ENCODE measurements at places on chromosomes 1 and 21.

- DNase-seq: no peak
These were observed 51.7 kb downstream of the SLC37A1 start for GRCh38 chr21:42565206-42565810.

GRCh38 chr1:234505769-234506102, 26.8 kb upstream of the TARBP1 start:
- DNase-seq: no peak

- DNase-seq: no peak
These were observed 4.3 kb downstream of the SERTAD4 start for GRCh38 chr1:210236840-210237409.

DNA sequence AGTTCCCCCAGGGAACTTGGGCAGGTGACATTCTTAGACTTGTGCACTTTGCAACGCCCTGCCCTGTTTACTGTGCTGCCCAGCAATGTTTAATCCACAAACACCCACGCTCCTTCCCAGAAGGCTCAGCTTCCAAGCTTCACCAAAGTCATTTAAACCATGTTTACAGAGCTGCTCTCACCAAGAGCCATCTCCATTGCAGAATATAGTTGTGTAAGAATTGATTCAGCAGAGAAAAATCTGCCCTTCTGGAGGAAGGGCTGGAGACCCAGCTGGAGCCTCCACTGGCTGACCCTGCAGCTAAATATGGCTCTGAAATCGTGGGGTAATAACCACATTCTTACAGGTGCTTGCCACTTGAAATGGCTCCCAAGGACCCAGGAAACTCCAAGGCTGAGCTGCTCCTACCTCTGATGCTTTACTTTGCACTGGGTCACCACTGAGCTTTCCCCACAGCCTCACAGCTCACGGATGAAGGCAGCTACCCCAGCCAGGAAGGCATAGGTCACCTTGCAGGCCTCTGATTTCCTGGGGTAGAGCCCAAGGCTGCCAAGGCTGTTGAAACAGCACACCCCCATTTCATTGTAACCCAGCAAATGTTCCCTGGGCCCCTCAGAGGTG, 8.7 kb downstream of the CAPN2 start:
- no peak for DNase-seq

DNA sequence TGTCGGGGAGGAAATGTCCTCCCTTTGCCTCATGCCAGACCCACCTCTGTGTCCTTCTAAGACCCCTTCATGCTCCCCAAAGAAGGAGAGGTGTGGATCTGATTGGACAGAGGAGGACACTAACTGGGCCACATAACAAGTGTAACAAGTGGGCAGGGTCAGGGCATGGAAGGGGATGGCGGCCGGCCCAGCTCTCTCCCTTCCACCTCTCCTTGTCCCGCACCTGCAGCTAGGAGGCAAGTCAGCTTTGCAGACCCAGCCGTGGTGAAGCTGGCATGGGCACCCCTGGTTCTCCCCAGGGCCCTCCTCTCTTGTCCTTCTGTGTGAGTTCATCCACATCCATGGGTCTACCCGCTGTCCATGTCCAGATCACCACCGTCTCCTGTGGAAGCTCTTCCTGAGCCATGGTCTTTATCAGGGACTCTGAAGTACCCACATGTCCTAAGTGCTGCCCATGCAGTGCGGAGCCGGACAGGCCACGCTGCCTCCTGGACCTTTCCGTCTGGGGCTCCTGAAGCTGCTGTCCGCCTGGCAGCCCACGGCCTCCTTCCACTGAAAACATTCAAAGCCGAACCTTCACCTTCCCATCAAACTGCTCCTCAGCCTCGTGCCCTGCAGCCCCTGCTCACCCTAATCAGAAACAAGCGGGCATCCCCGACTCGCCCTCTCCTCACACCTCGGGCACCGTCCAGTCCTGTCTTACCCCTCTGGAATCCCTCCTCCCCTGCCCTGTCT, 460.5 kb downstream of the PTPRU start:
- no peak for DNase-seq

DNA sequence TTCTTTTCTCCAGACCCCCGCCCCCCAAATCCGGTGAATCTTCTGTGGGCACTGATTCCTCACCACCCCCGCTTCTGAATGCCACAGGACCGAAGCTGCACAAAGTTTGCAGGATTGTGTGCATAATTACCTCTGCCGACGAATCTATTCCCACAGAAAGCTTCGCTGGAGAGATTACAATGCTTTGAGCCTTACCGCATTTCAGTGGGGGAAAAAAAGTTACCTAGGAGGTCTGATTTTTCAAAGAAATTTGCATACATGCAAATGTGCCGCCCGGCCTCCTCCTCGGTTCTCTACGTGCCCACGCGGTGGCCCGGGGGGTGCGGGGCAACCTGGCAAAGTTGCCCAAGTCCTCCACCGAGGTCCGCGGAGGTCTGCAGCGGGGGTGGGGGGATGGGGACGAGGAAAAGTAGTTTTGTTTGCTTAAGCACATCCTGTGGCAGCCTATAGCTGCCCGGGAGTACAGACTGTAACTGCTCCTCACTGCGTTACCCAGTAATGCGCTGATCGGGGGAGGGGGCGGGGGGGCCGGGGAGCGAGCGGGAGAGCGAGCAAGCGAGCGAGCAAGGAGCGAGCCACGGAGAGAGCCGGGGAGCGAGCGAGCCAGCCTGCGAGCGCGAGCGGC, 563 bp upstream of the NFIA start:
- DNase-seq: no peak

DNA sequence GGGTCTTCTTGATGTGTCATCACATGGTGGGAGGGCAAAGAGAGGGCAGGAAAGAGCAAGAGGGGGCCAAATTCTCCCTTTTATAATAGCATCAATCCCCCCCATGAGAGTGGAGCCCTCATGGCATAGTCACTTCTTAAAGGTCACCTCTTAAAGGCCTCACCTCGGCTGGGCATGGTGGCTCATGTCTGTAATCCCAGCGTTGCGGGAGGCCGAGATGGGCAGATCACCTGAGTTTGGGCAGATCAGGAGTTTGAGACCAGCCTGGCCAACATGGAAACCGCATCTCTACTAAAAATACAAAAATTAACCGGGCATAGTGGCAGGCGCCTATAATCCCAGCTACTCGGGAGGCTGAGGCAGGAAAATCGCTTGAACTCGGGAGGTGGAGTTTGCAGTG, 170.1 kb downstream of the PGBD5 start:
- no peak for DNase-seq

All from DMS153 (cell line).